ENCODE measurements at places on chromosomes 16 and 17. TPM values are rescaled to one million over a fixed set of nuclear protein-coding genes. Genes with fewer than 3 reads are reported as not detected.

GRCh38 chr16:88883117-88883895 lies 16.8 kb upstream of the PABPN1L start:
- no peak for DNase-seq

DNA sequence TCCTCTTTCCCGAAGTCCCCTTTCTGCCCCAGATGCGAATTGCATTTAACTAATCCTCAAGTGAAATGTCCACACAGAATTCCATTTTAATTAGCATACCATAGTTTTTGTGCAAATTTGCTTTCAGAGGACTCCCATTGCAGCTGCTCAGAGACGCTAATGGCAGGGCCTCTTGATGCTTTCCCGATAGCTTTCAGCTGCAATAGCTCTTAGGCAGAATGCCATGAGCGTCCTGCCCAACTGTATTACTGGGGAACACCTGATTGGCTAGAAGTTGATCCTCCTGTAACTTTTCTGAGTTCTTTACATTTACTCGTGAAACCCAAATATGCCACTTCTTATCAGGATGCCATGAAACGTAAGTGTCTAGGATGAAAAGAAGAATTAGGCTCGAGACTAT lies 203.0 kb downstream of the UTP18 start:
- peak; percentile 77 for DNase-seq

GRCh38 chr16:50354629-50355456 lies 13.9 kb downstream of the BRD7 start:
- no peak for DNase-seq

DNA sequence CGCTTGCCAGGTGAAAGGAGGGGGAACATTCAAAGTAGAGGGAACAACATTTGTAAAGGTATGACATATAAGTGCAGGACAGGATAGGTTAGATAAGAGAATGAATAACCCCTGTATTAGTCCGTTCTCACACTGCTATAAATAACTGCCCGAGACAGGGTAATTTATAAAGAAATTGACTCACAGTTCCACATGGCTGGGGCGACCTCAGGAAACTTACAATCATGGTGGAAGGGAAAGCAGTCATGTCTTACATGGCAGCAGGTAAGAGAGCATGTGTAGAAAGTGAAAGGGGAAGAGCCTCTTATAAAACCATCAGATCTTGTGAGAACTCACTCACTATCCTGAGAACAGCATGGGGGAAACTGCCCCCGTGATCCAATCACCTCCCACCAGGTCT lies 223.8 kb downstream of the SOX9 start:
- no peak for DNase-seq

The C17orf50 gene
- not detected for polyA plus RNA-seq

The PIGQ gene
- 23.2 TPM for polyA plus RNA-seq

Data from muscle of leg (tissue), 16 donors.